ENCODE measurements at places on chromosomes 1 and 21.

- DNase-seq = no peak
Observed at GRCh38 chr1:12420171-12420570, 190.3 kb downstream of the VPS13D start.

- no peak for DNase-seq
Observed at GRCh38 chr1:60052601-60053000, 21.0 kb downstream of the C1orf87 start.

GRCh38 chr1:74570797-74571492 lies 58.5 kb upstream of the LRRC53 start:
- no peak for DNase-seq

- no peak for DNase-seq
Observed at GRCh38 chr1:110189181-110189580, 20.9 kb upstream of the KCNC4 start.

DNA sequence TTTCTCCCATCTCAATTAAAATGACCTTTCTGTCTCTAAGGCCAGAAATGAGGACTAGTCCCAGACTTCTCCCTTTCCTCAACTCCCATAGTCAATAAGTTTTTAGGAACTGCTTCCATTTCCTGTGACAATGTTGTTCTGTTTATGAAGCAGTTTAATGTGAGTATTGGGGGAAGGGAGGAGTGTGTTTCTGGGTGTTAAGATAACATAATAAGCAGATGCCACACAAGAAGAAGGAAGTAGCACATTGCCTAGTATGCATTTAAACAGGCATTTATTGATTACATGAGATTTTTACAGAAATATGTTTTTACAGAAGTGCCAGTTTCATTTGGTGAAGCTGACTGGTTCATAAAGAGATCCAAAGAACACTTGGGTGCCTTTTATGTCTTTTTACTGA lies 65.6 kb upstream of the TNR start:
- no peak for DNase-seq
